ENCODE measurements at places on chromosomes 13 and 19.

GRCh38 chr19:30407068-30407709 lies 35.0 kb downstream of the ZNF536 start:
- peaks cover 4% of the 10 kb centered on the region for H3K27me3 ChIP-seq
- no peak overlapping the region for H3K4me3 ChIP-seq
- H3K36me3 ChIP-seq, result no peaks in the 10 kb centered on the region

DNA sequence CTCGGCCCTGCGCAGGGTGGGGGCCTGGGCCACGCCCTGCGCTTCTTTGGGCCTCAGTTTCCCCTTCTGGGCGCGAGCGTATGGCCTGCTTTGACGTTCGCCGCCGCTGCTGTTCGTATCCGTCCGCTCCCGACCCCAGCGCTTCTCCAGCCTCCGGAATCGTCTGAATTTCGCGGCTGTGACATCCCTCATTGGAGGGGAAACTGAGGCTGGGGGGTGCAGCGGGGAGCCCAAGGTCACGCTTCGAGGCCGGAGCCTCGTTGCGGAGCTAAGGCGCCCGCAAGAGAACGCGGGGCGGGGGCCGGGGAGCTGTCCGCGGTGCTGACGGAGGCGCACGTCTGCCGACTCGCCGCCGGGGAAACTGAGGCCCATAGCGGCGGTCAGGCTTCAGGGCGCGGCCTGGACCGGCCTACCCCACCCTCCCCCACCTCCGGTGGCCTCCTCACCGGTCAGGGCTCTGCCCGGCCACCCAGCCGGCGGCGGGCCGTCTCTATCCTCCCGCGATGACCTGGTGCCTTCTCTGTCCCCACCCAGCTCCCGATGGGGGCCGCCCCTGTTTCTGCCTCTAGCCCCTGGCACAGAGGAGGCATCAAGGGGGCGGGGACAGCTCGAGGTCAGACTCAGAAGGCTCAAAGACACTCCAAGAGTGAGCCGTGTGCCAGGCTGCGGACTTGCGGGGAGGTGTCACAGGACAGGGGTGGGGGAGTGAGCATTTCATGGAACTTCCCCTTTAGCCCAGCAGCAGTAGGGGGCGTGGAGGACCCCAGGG lies 3.0 kb upstream of the APC2 start:
- peaks cover 10% of the 10 kb centered on the region for H3K36me3 ChIP-seq
- no peak overlapping the region for H3K27ac ChIP-seq
- no peak for DNase-seq
- H3K4me1 ChIP-seq, result peaks cover 22% of the 10 kb centered on the region

- DNase-seq, result peak; percentile 99
- peak within 1 kb of the TSS; percentile 74 for H3K4me3 ChIP-seq
- H3K36me3 ChIP-seq, result peaks cover 16% of the 10 kb centered on the region
- peak within 1 kb of the TSS; percentile 92 for H3K27ac ChIP-seq
- no peaks in the 10 kb centered on the region for H3K27me3 ChIP-seq
Observed at GRCh38 chr19:46413262-46414031, at the start of gene CCDC8. CCDC8 (minus strand) TSS chr19:46413564; CDS start chr19:46412810, 754 bp downstream.

GRCh38 chr19:12868540-12869112 lies 12.6 kb downstream of the DNASE2 start:
- H3K36me3 ChIP-seq, result no peaks in the 10 kb centered on the region
- H3K27ac ChIP-seq, result no peak overlapping the region
- peaks cover 14% of the 10 kb centered on the region for H3K4me1 ChIP-seq
- peaks cover 8% of the 10 kb centered on the region for H3K27me3 ChIP-seq
- DNase-seq, result no peak

DNA sequence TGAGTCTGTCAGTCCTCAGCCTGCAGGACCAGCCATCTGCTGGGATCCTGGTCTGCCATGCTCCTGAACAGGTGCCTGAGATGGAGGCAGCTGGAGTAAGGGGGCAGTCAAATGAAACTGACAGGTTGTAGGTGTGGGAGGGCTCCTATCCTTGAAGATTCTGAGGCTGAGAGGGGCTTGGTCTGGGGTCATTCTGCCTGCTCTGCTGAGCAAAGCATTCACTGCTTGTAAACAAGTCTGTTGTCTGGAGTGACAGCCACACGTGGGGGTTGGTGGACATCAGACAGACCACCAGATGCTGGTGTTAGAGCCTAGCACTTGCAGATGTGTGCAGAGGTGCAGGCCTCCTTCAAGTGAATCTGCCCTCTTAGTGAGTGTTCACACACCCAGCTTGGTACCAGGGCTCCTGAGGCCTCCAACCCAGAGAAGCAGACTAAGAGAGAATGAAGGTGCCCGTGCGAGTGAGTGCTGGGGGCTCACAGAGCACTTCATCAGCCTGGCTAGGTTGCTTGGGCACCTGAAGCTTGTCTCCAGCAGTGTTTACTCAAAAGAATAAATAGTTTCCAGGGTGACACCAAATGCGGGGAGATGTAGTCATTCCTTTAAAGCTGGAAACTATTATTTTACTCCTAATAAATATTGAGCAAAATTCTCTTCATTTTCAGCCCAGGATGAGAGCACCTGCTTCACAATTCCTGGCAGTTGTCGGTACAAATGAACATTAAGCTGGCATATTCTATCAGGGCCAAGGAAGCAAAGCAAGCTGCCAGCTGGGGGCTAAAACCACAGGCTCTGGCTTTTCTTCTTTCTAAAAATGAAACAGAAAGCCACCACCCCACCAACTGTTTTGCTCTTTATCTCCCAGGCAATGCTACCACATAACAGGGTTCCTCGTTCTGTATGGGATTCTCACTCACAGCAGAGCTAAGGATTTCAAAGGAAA lies 82.3 kb downstream of the RNASEH2B start:
- no peaks in the 10 kb centered on the region for H3K27me3 ChIP-seq
- DNase-seq, result peak; percentile 76
- no peak overlapping the region for H3K4me3 ChIP-seq
- H3K4me1 ChIP-seq, result peaks cover 42% of the 10 kb centered on the region
- H3K36me3 ChIP-seq, result no peaks in the 10 kb centered on the region
- peak overlapping the region; percentile 78 for H3K27ac ChIP-seq

DNA sequence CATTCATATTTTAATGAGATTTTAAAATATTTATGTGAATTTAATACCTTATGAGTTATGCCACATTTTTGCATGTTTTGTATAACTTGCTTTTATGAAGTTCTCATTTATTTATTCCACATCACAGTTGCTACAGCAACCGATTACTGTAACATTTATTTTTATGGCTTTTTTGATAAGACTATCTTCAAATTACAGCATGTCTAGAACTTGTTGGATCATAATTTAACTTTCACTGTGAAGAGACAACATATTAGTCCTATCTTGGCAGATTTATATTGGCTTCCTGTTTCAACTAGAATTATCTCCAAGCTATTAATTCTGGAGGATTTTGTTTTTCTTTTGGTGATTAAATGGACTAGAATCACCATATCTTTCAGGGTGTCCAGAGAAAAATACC lies 793.7 kb upstream of the SLITRK5 start:
- no peaks in the 10 kb centered on the region for H3K27me3 ChIP-seq
- no peaks in the 10 kb centered on the region for H3K4me1 ChIP-seq
- no peak overlapping the region for H3K4me3 ChIP-seq
- H3K27ac ChIP-seq, result no peak overlapping the region
- DNase-seq, result peak; percentile 10
- H3K36me3 ChIP-seq, result no peaks in the 10 kb centered on the region

DNA sequence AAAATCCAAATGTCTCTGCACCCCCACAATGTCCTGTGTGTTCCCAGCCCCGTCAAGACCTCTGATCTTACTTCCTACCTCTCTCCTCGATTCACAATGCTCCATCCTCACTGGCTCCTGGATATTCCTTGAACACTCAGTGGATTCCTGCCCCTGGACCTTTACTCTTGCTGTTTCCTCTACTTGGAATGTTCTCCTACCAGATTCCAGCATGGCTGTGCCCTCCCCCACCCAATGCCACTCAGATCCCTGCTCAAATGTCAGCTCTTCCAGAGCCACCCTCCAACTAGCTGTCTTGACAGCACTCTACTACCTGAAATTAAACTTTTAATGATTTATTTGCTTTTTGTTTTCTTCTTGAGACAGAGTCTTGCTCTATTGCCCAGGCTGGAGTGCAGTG lies 107.4 kb downstream of the KLF5 start:
- no peaks in the 10 kb centered on the region for H3K27me3 ChIP-seq
- no peak overlapping the region for H3K27ac ChIP-seq
- H3K36me3 ChIP-seq, result no peaks in the 10 kb centered on the region
- H3K4me1 ChIP-seq, result no peaks in the 10 kb centered on the region
- H3K4me3 ChIP-seq, result no peak overlapping the region

DNA sequence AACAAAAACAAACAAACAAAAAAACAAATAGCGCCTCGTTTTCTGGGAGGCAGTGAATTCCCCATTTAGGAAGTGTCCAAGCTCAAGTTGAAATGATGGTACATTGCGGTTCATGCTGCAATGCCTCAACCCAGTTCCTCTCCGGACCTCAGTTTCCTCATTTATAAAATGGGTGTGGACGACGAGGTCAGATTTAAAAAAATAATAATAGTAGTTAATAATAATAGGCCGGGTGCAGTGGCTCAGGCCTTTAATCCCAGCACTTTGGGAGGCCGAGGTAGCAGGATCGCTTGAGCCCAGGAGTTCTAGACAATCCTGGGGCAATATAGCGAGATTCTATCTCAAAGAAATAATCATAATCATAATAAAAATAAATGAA lies 15.5 kb upstream of the ERCC1 start:
- H3K36me3 ChIP-seq, result no peaks in the 10 kb centered on the region
- peak overlapping the region; percentile 45 for H3K4me3 ChIP-seq
- peak overlapping the region; percentile 87 for H3K27ac ChIP-seq
- peaks cover 32% of the 10 kb centered on the region for H3K4me1 ChIP-seq

- peak overlapping the region; percentile 68 for H3K27ac ChIP-seq
- peaks cover 21% of the 10 kb centered on the region for H3K36me3 ChIP-seq
- no peak overlapping the region for H3K4me3 ChIP-seq
- H3K27me3 ChIP-seq, result peaks cover 3% of the 10 kb centered on the region
- peak; percentile 90 for DNase-seq
Observed at GRCh38 chr19:46466536-46467196, 4.7 kb downstream of the PNMA8A start.

- no peak overlapping the region for H3K4me3 ChIP-seq
- DNase-seq, result no peak
- H3K4me1 ChIP-seq, result peaks cover 89% of the 10 kb centered on the region
- no peak overlapping the region for H3K27ac ChIP-seq
Observed at GRCh38 chr19:38697197-38697596, 47.1 kb downstream of the CAPN12 start.

DNA sequence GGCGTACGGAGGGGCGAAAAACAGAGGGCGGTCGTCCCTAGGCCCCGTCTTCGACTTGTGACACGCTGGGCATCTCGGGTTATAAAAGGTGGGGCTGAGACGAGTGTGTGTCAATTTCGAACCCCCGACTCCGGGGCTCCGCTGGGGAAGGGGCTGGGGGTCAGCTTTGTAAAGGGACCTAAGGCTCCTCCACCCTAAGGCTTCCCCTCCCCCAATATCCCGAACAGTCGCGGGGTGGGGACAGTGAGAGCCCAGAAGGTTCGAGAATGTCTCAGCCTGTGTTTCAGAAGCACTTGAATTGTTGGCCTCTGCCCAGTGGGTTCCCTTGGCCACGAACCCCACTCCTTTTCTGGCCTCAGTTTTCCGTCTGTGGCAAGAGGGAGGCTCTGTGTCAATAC lies 450 bp downstream of the SELENOW start:
- peak overlapping the region; percentile 98 for H3K4me3 ChIP-seq
- H3K27ac ChIP-seq, result peak overlapping the region; percentile 95
- peaks cover 33% of the 10 kb centered on the region for H3K36me3 ChIP-seq

All from muscle of leg (tissue), 16 donors.